ENCODE measurements at places on chromosomes 11 and 22.

- DNase-seq: no peak
Observed at GRCh38 chr11:76566811-76567210, 103.7 kb downstream of the LRRC32 start.

- no peak for DNase-seq
Observed at GRCh38 chr11:86069408-86070101, 671 bp upstream of the PICALM start.

GRCh38 chr11:32962016-32962415 lies 53.7 kb upstream of the DEPDC7 start:
- DNase-seq: no peak

GRCh38 chr11:123654566-123655081 lies at the start of gene SCN3B:
Gene SCN3B (minus strand): TSS chr11:123654624. CDS start chr11:123653801, 823 bp downstream.
- DNase-seq: no peak

- no peak for DNase-seq
Observed at GRCh38 chr22:42022162-42022847, 23.7 kb downstream of the WBP2NL start.

GRCh38 chr11:108586600-108586999 lies 7.0 kb downstream of the EXPH5 start:
- no peak for DNase-seq

DNA sequence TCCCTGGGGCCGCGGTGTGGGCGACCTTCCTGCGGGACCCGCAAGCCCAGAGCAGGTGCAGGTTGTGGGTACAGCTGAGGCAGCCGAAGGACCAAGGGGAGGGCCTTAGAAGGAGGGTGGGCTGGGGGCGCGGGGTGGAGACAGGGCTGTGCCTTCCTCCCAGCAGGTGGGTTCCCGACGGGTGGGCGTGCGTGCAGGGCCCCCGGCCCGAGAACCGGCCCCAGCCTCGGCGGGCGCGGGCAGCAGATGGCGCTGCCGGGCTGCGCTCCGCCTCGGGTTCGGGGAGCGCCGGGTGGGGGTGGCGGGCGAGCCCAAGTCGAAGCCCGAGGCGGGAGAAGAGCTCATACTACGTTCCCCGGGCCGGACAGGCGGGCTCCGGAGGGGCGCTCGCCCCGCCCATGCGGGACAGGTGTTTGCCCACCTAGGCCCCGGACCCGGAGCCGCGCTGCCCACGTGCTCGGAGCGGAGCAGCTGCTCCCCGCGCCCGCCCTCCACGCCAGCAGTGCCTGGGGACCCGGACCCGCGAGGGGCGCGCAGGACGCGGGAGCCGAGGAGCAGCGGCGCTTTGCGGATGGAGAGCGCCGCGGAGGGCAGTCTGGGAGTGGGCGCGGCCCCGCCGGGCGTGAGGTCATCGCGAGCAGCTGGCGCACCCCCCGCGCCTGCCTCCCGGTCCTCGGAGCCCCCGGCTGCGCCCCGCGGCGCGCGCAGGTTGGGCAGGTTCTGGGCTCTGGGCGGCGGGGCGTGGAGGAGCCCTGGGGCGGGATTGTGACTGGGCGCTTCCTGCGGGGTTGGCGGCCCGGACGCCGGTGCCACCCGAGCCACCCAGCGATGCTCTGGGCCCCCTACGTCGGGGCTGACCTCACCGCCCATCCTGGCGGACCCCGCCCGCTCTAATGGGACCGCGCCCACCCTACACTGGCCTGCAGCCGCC lies 25.3 kb downstream of the DUSP8 start:
- DNase-seq: peak; percentile 54

GRCh38 chr11:5626196-5626595 lies 1.4 kb downstream of the TRIM34 start:
- no peak for DNase-seq

DNA sequence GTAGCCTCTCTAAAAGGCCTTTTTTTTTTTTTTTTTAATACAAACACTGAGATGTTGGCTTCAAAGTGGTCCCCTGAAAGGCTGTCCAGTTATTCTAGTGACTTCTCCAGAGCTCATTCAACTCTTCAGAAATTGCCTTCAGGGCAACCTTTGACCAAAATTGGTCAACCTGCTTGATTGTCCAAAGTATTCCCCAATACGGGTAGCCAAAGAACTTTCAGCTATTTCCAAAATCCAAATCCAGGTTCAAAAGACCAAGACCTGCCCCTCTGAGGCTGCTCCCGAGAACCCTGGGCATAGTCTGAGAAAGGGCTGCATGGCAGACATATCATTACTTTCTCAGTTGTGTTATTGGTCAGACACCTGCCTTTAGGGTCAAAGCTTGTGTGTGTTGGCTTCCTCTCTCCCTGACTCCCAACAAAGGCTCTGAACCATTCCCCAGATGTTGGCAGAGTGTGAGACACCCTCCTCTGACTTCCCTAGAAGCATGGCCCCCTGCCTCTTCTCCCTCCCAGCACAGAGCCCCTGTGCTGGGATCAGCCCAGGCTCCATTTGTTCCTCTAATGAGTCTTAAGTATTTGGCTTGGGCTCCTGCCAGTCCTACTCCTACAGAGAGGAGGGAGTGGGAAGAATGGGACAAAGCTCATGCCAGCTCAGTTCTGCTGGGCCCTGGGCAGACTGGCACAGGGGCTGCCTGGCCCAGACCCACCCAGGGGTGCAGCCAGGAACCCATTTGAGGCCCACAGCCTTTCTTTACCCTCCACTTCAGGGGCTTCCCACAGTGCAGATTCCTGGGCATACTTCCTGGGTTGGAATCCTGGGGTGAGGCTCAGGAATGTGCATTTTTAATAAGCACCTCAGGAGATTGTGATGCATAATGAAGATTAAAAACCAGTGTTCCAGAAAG lies 30.3 kb downstream of the TNKS1BP1 start:
- DNase-seq: no peak

- no peak for DNase-seq
Observed at GRCh38 chr11:129644326-129644725, 171.3 kb upstream of the TMEM45B start.

DNA sequence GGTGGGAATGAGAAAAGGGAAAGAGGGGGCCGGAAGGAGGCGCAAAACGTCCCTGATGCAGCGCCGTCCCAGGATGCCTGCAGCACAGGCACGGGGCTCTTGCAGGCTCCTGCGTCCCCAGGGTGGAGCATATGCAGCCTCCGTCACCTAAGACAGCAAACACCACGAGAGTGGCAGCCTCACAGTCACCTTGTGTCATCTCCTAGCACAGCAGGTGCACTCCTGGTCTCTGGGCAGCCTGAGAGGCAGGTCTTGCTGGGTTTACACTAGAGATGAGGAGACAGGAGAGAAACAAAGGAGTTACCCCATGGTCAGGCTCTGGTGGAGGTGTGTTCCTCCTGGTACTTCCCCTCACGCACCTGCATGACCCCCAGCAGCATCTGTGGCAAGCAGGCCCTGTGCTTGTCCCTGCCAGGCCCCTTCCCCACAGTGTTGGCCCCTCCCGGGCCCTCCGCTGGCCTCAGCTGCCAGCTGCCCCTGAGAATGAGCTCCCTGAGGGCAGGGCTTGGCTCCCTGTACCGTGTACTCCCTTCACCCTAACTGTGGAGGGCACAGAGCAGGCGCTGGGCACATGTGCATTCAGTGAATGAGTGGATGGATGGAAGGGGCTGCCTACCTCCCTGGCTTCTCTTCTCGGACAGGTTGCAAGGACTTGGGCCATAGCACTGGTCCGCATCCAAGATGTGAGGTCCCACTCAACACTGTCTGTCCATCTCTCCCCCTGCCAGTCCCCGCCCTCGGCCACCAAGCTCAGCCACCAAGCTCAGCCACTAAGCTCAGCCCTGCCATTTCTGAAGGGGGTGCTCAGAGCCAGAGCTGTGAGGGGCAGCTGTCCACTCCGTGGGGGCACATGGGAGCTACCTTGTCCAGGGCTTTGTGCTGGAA lies 988.6 kb downstream of the BRD1 start:
- DNase-seq: no peak

DNA sequence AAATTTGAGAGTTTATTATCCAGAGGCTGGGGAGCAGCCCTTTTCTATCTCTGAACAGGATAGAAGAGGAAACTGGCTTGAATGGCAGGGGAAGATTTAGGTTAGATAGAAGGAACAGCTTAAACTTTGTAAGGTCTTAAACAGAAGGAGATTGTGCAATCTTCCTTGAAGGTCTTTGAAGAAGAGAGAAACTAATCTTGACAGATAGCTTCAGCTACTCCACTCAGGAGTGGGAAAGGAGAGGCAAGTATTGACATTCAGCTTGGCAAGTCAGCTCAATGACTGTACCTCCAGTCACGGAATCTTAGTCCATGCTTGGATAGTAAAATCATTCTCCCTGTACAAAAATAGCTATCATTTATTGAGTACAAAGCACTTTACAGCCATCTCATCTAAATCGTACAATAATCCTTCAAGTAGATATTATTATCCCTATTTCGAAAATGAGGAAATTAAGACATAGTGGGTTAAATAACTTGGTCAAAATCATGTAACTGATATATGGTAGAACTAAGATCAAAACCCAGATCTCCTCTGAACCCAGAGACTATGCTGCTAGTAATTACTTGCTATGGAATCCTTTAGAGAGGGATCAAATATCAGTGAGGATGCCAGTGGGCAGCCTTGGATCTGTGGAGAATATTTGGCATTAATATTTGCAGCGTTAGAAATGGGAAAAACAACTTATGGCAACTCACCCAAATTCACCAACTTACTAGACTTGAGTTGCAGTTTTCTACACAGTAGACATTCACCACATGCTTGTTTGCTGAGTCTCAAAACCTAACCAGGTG lies 14.6 kb downstream of the C11orf97 start:
- DNase-seq: no peak

- no peak for DNase-seq
Observed at GRCh38 chr22:26489447-26490036, 5.9 kb downstream of the SRRD start.

DNA sequence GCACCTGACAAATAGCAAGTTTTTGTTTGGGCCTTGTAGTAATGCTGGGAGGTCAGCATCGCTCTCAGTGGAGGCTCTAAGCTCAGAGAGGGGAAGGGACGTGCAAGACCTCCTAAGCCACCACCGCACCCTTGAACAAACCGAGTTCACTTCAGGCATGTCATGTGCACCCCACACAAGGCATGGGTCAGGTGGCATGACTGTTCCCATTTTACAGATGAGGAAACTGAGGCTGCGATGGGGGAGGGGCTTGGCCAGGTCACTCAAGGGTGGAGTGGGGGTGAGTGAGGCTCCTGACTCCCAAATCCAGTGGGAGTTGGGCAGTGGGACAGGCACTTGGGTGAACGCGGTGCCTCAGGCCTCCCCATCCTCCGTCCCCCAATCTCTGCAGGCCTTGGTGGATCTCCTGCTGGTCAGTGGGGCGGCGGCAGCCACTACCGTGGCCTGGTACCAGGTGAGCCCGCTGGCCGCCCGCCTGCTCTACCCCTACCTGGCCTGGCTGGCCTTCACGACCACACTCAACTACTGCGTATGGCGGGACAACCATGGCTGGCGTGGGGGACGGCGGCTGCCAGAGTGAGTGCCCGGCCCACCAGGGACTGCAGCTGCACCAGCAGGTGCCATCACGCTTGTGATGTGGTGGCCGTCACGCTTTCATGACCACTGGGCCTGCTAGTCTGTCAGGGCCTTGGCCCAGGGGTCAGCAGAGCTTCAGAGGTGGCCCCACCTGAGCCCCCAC lies 11.2 kb downstream of the TSPO start:
- no peak for DNase-seq

GRCh38 chr11:69234740-69235710 lies 58.9 kb upstream of the MYEOV start:
- DNase-seq: no peak

DNA sequence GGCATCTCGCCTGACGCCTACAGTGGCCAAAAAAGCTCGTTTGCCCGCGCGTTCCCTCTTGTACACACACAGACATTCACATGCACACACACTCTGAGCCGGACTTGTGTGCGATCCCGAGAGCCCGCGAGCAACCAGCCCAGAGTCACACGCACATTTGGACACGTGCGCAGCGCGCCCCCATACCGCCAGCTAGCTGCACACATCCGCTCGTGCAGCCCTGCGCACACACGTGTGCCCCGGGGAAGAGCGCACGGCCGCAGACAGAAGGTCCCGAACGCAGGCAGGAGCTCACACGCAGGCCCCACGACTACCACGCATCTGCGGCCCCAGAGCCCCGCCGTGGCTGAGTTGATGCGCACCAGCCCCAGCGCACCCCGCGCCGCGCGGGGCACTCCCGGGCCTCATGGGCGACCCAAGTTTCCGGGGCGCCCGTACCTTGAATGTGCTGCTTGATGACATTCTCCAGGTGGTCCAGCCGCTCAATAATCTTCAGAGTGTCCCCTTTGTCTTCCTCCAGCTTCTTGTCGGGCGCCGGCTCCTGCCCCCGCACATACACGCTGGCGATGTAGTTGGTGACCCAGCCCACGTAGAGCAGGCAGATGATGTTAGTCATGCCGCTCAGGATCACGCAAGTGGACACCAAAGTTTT lies 758 bp downstream of the GALNT18 start:
- no peak for DNase-seq

- no peak for DNase-seq
Observed at GRCh38 chr22:20940186-20940651, 23.0 kb downstream of the CRKL start.

- DNase-seq: no peak
Observed at GRCh38 chr11:390175-390574, 3.8 kb upstream of the PKP3 start.

DNA sequence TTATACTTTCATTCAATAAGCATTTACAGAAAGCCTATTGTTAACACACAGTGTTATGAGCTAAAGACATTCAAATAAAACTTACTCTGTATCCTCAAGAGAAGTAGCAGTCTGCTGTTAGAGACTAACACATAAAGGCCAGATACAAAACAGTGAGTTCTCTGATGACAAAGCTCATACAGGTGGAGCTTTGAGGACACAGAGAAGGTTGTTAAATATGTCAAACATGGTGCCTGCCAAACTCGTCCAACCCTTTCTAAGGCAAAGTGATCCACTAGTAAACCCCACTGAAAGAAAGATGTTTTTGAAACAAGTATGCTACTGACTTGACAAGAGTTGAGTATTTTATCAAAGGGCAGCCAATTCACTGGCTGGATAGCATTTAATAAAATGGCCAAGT lies 70.1 kb downstream of the C2CD3 start:
- no peak for DNase-seq

- DNase-seq: no peak
Observed at GRCh38 chr22:40450616-40451015, 80.2 kb downstream of the SGSM3 start.

- DNase-seq: no peak
Observed at GRCh38 chr11:71442123-71442522, 6.1 kb downstream of the DHCR7 start.

DNA sequence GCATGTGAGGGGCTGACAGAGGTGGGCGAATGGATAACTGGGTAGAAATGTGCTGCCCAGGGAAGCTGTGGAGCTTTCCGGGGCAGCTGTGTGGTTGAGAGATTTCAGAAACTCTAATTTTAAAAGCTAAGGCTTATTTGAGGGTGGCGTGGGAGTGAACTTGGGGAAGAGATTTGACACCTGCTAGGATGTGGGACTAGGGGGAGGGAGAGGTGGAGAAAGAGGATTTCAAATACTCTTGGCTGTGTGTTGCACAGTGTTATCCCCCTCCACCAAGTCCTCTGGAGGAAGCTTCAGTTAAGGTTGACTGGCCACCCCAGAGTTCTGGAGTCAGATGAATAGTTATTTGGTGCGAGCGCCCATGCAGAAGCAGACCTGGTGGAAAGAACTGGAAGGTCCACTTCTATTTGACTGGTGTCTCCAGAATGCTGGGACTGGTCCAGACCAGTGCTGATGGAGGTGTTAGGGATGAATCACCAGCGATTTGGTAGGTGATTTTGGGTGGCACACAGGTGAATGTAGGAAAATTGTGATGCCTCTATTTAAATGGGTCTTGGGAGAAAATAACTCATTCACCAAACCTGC lies 72.8 kb upstream of the ALX4 start:
- no peak for DNase-seq

GRCh38 chr11:111367411-111368284 lies 11.4 kb downstream of the POU2AF1 start:
- no peak for DNase-seq
